ENCODE measurements at places on chromosomes 3 and 15. TPM values are rescaled to one million over a fixed set of nuclear protein-coding genes. Genes with fewer than 3 reads are reported as not detected.

DNA sequence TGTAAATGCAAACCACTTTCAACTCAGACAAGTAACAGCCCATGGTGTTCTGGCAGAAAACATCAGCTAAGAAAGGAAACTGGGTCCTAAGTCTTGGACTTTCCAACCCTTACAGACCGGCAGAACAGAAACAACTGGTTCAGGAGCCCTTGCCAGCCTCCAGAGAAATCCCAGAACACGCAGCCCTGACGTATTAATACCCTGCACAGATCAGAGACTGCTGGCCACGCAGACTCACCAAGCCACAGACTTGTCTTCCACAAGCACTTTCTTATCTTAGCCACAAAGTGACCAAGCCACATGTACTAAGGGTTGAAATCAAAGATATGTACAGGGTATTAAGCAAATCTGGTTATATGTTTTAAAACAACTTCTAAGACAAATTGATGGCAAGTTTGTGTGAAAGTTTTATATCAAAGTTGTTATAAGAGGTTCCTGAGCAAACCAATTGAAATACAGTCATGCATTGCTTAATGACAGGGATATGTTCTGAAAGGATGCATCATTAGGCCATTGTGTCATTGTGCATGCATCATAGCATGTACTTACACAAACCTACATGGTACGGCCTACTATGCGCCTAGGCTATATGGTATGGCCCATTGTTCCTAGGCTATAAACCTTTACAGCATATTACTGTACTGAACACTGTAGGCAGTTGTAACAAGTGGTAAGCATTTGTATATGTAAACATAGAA, 36.8 kb downstream of the BTD start:
- no peak for DNase-seq

Gene SLC27A2
- not detected for total RNA-seq

- DNase-seq, result no peak
Measured at GRCh38 chr3:169161011-169161410, 502.5 kb downstream of the MECOM start.

Gene P2RY14
- total RNA-seq, result 3.9 TPM

- no peak for DNase-seq
Measured at GRCh38 chr3:33061782-33062181, 35.2 kb downstream of the GLB1 start.

Gene CTDSPL
- 47.3 TPM for total RNA-seq

DNA sequence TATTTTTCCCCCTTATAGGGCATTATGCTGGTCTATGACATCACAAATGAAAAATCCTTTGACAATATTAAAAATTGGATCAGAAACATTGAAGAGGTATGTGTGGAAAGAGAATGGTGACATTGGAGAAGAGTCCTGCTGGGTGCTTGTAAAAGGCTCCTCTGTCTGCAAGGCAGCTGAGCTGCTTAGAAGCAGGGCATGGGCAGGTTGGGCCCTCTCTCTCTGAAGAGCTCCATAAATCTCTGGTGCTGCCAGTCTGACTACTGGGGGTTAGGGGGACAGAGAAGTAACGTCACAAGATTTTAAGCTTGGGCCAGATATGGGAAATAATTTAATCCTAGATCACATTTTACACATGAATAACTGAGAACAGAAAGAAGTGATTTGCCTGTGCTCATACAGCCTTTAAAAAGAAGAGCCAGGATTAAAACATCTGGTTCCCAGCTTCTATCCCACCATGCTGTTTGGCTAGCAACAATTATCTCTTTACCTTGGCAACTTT, 21.9 kb upstream of the APH1B start:
- DNase-seq, result no peak

DNA sequence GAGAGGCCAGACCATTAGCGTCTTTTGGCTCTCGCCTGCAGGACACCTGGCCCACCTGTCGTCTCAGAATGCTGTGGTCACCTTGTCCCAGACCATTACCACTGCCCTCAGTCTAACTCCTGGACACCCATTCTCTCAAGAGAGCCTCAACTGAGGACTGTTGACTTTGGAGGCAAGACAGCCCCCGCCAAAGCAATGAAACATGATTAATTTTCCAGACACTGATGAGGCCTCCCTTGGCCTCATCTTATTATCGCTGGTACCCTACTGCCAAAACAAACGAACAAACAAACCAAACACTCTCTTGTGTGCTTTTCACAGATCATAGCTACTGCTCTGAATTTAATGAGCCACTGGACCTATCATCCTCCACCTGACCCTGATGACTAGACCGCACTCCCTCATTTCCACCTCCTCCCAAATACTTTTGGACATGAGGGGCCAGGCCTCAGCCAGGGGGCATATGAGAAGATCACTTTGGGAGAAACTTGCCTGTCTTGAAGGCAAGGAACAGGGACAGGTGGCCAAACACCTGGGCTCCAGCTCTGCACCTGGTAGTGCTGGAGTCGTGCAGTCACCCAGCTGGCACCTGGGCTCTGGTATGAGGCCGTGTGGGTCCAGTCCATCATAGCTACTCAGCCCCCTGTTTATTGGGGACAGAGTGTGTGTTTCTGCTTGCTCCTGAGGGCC, 27.6 kb downstream of the ALS2CL start:
- no peak for DNase-seq

GRCh38 chr15:100895721-100896120, 16.1 kb downstream of the ALDH1A3 start:
- DNase-seq, result no peak

Measured in Right ventricle myocardium inferior (tissue), 1 donor.